ENCODE measurements at places on chromosomes 1 and 21. TPM values are rescaled to one million over a fixed set of nuclear protein-coding genes. Genes with fewer than 3 reads are reported as not detected.

DNA sequence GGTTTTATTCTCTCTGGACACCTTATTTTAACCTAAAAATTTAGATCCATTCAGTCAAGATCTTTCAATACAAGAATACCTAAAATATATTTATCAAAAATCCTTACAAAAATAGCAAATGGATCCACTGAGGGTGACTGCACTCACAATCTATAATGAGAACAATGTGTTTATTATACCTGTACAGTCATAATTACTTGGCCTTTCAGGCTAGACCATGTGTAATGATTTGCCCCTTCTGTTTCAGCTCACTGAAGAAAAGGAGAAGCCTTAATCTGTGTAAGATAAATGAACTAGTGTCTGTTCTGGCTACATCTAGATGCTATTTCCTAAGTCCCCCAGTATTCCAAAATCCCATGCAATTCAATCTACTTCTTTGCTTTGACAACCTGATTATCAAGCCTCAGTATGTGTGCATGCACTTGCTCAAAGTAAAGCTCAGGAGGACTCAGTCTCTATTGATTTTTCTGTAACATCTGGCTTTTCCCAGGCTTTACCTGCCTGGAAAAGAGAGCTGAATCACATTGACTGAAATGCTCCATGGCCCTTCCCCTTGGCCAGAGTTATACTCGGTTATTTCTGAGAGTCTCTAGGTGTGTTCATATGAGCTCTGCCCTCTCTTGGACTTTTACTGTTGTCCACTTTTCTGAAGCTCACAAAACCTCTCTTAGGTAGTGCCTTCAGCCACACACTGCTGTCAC lies 27.6 kb downstream of the CRP start:
- no peak for DNase-seq
- no peak overlapping the region for H3K4me3 ChIP-seq
- no peaks in the 10 kb centered on the region for H3K4me1 ChIP-seq

- no peaks in the 10 kb centered on the region for H3K36me3 ChIP-seq
- peaks cover 11% of the 10 kb centered on the region for H3K4me1 ChIP-seq
Measured at GRCh38 chr1:185015631-185016030, 29.7 kb upstream of the RNF2 start.

DNA sequence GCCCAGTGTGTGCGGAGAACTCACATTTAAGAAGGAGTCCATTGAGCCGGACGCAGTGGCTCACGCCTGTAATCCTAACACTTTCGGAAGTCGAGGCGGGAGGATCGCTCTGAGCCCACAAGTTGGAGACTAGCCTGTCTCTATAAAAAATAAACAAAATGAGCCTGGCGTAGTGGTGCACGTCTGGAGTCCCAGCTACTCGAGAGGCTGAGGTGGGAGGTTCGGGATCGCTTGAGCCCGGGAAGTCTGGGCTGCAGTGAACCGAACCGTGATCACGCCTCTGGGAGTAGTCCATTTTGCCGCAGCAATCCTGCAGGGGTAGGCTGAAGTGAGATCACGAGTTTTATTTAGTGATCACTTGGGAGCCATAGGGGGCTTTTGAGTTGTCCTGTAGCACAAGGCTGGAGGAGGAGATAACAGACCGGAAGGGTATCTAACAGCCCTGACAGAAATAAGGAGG lies 497 bp upstream of the FUCA1 start:
- peaks cover 39% of the 10 kb centered on the region for H3K4me1 ChIP-seq
- H3K27me3 ChIP-seq: no peaks in the 10 kb centered on the region
- H3K36me3 ChIP-seq: no peaks in the 10 kb centered on the region
- H3K4me3 ChIP-seq: no peak overlapping the region
- H3K27ac ChIP-seq: no peak overlapping the region
- no peak for DNase-seq

DNA sequence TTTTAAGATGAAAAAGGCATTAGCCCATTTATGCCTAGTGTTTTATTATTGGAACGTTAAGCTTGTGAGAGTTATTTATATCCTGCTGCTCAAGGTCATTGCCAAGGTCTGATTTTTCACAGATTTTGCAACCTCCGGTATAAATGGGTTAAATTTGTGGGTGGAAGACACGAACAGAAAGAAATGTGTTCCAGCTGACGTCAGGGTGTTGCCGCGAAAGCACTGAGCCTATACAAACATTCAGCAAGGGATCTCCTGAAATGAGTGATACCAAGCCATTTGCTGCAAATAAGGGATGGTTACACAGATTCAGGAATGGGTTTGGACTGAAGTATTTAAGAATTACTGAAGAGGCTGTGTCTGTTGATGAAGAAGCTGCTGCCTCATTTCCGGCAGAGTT lies 32.2 kb downstream of the TMED5 start:
- H3K4me1 ChIP-seq: no peaks in the 10 kb centered on the region
- no peak overlapping the region for H3K4me3 ChIP-seq
- no peak for DNase-seq
- H3K27me3 ChIP-seq: no peaks in the 10 kb centered on the region
- H3K36me3 ChIP-seq: peaks cover 6% of the 10 kb centered on the region

- no peaks in the 10 kb centered on the region for H3K4me1 ChIP-seq
- no peak for DNase-seq
- H3K36me3 ChIP-seq: no peaks in the 10 kb centered on the region
Measured at GRCh38 chr1:88284666-88285366, 399.3 kb upstream of the PKN2 start.

IGSF9 gene
- total RNA-seq: 10.3 TPM

- H3K27me3 ChIP-seq: no peaks in the 10 kb centered on the region
- DNase-seq: no peak
- H3K4me1 ChIP-seq: no peaks in the 10 kb centered on the region
- no peak overlapping the region for H3K27ac ChIP-seq
- no peak overlapping the region for H3K4me3 ChIP-seq
Measured at GRCh38 chr1:184020328-184020727, 17.2 kb downstream of the COLGALT2 start.

KPRP gene
- not detected for total RNA-seq

DNA sequence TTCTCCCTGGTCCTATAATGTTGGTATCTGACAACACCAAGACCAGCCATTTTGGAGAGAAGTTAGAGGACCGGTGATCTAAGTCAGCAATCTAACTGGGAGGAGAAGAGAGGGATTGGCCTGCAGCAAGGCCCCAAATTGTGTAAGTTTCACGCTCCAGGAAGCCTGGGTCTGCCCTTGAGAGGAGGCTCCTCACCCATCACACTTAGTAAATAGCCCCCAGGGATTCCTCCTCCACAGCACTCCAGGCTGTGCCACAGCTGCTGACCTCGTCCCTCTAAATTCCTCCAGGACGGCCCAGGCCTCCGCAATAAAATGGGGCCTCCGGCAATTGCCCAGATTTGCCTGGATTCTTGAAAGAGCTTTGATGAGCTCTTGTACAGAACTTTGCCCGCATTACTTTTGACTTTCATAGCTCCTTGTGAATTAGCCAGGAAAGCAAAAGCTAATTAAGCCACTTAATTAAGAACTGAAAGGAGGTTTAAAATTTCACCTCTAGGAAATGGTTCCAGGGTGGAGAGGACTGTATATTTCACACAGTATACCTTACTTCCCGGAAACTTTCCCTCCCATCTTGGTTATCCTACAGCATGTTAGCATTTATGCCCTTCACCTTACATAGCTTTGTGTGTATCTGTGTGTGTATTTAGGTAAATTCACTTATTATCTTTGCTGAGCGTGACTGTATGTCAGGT lies 90.5 kb downstream of the LAMC2 start:
- no peaks in the 10 kb centered on the region for H3K36me3 ChIP-seq
- no peak overlapping the region for H3K4me3 ChIP-seq
- no peaks in the 10 kb centered on the region for H3K27me3 ChIP-seq

GRCh38 chr1:15177710-15178166 lies 24.2 kb downstream of the TMEM51 start:
- no peak for DNase-seq
- H3K27ac ChIP-seq: peak overlapping the region; percentile 86
- no peaks in the 10 kb centered on the region for H3K36me3 ChIP-seq
- H3K4me1 ChIP-seq: peaks cover 89% of the 10 kb centered on the region

DNA sequence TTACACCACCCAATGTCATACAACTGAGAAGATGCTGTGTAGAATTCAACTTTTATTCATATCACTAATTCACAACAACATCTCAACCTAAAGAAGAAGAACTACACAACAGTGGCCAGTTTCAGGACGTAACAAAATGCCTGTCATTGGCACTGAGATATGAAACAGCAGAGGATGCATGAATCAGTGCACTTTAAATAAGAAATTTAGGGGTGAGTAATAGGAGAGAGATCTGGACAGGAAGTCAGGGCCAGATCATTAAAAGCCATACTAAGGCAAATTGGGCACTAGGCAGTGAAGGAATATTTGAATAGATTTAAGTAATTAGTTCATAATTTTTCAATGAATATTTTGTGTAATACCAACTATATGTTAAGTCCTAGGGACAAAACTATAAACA lies 510.5 kb downstream of the PLPP3 start:
- no peak overlapping the region for H3K4me3 ChIP-seq
- no peak overlapping the region for H3K27ac ChIP-seq
- no peaks in the 10 kb centered on the region for H3K27me3 ChIP-seq
- H3K36me3 ChIP-seq: no peaks in the 10 kb centered on the region
- no peak for DNase-seq

- H3K36me3 ChIP-seq: no peaks in the 10 kb centered on the region
- peak; percentile 48 for DNase-seq
- H3K4me3 ChIP-seq: no peak overlapping the region
- H3K27ac ChIP-seq: peak overlapping the region; percentile 50
- peaks cover 29% of the 10 kb centered on the region for H3K4me1 ChIP-seq
Measured at GRCh38 chr1:8314346-8315280, 3.3 kb upstream of the SLC45A1 start.

DNA sequence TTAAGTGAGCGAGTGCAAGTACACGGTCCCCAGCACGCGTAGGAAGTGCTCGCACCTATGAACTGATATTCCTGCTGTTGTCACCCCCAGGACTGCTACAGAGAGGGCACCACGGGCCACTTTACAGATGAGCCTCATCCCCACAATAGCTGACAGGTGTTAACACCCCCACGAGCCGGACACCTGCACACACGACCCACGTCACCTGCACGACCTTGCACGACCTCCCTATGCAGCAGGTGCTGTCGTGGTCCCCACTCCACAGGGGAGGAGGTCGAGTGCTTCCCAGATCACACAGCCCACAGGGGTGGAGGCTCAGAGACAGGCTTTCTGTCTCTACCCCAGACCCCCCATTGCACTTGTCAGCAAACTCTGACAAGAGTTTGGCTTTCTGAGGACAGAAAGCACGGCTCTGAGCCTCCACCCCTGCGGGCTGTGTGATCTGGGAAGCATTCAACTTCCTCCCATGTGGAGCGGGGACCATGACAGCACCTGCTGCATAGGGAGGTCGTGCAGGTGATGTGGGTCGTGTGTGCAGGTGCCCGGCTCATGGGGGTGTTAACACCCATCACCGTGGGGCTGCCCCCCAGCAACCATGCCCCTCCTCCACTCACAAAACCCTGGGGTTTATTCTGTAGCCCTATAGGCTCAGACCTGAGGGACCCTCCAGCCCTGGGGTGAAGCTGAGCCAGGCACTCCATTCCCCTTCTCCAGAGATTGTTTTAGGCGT lies 80.8 kb downstream of the MATN1 start:
- no peaks in the 10 kb centered on the region for H3K27me3 ChIP-seq
- H3K36me3 ChIP-seq: no peaks in the 10 kb centered on the region
- DNase-seq: no peak
- no peak overlapping the region for H3K27ac ChIP-seq
- no peak overlapping the region for H3K4me3 ChIP-seq

EVA1B gene
- 25.1 TPM for total RNA-seq

DNA sequence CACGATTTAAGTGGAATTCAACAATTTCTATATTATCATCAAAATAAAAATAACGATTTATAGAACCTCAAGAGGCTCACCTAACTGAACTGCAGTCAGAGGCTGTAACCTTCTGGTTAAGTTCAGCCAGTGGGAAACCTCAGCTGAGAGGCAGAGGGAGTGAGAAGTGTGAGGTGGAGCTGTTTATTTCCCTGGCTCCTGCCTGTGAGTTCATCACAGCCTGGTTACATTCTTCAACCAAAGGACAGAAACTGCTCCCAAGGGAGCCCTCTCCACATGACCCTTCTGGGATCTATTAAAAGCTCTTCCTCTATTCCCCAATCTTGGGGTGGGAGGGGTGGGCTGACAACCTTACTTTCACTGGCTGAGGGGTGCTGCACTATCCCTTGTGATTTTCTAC lies 22.2 kb downstream of the DYNLT5 start:
- H3K4me1 ChIP-seq: no peaks in the 10 kb centered on the region
- no peaks in the 10 kb centered on the region for H3K27me3 ChIP-seq
- H3K4me3 ChIP-seq: no peak overlapping the region

Data from HCT116 (cell line).